ENCODE measurements at places on chromosomes 3 and 15.

DNA sequence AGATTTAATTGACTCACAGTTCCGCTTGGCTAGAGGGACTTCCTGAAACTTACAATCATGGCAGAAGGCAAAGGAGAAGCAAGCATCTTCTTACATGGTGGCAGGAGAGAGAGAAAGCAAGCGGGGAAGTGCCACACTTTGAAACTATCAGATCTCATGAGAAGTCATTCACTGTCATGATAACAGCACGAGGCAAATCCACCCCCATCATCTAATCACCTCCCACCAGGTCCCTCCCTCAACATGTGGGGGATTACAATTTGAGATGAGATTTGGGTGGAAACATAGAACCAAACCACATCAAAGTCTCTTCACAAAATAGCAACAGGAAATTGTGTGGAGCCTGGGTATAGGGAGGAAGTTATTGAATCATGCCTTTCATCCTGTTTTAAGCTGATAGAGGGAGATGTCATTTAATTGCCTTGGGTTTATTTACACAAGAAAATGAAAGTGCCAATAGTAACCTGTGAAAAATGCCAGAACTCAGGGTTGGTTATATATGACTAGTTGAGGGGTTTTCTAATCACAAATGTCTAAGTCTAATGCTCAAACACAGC, 624.8 kb upstream of the LMCD1 start:
- DNase-seq: no peak

DNA sequence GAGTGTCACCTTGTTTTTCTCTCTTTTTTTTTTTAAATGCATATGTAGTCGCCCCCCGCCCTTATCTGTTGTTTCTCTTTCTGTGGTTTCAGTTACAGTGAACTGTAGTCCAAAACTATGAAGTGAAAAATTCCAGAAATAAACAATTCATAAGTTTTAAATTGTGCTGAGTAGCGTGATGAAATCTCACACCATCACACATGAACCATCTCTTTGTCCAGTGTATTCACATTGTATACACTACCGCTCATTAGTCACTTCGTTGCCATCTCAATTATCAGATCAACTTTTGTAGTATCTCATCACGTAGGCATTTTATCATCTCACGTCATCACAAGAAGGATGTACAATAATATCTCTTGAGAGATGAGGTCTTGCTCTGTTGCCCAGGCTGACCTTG, 62.5 kb upstream of the MLF1 start:
- DNase-seq: no peak

DNA sequence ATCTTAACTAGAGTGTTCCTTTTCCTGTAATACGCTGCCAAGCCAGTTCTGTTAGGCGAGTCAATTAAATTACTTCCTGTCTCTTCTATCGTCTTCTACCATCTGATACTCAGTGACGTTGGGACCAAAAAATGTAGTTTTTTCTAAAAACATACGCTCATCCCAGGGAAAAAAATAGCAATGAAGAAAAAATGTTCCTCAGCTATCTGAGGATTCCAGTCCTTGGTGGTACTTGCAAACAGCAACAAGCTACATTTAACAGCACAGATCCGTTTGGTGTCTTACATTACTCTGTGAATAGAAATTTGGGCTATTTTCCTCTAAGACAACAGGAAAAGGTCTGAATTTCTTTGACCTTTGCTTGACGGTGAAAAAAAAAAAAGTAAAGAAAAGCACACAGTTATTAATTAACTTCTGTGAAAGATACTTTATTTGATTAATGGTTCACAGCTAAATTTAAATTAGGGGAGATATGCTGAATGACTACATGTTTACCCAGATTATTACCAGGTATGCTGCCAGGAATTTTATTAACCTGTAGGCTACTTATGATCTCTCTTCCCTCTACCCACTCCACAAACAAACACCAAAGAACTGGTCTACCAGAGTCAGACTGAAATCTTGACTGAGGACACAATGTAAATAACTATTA, 254.4 kb upstream of the ZPLD1 start:
- DNase-seq: no peak

GRCh38 chr3:85632921-85633320, 674.1 kb downstream of the CADM2 start:
- DNase-seq: no peak

DNA sequence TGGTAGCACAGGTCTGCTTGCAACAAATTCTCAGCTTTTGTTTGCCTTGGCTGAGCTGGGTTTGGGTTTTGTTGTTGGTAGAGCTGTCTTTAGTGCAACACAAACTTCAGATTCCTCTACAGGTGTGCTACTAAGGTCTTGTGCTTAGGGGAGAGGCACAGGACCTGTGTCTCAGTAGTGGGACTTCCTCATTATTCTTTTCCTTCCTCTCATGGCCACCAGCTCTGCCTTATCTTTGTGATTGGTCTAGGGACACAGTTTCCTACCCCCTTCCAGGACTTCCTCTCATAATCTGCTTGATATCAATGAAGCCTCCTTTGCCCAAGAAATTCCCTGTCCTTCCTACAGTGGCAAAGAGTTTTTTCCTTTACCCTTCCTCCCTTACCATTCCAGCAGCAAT, 24.9 kb upstream of the DNAAF4 start:
- no peak for DNase-seq

GRCh38 chr15:90210593-90210992, 9.5 kb downstream of the SEMA4B start:
- no peak for DNase-seq

- no peak for DNase-seq
Measured at GRCh38 chr3:48950051-48950450, 31.4 kb downstream of the ARIH2 start.

- no peak for DNase-seq
Measured at GRCh38 chr3:150759947-150760346, 3.0 kb downstream of the SIAH2 start.

GRCh38 chr3:13574798-13575451, 26.0 kb downstream of the FBLN2 start:
- no peak for DNase-seq

GRCh38 chr3:16589867-16590624, 15.2 kb downstream of the DAZL start:
- no peak for DNase-seq
